ENCODE measurements at places on chromosomes 3 and 15.

- no peak for DNase-seq
Measured at GRCh38 chr3:193970773-193971206, 165.2 kb upstream of the HES1 start.

DNA sequence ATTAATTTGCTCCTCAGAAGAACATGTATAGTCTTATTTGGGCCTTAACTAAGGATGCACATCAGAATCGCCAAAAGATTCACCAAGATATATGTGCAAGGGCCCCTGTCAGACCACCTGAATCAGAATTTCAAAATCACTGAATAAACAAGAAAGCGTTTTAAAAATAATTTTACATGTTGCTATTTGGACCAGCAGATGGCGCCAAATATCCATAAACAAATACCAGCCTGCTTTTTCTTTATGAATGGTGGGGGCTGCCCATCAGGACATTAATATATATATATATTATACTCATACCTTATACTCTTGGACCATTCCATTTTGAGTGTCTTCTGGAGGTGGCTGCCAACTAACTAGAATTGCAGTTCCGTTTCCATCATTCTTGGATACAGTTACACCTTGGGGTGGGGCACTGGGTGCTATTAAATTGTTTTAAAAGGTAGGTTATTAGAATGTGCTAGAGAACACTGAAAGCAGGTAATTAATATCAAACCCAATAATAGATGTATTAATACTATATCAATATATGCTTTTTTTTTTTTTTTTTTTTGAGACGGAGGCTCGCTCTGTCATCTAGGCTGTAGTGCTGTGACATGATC is 1108.3 kb downstream of the ROBO1 start:
- DNase-seq = no peak

DNA sequence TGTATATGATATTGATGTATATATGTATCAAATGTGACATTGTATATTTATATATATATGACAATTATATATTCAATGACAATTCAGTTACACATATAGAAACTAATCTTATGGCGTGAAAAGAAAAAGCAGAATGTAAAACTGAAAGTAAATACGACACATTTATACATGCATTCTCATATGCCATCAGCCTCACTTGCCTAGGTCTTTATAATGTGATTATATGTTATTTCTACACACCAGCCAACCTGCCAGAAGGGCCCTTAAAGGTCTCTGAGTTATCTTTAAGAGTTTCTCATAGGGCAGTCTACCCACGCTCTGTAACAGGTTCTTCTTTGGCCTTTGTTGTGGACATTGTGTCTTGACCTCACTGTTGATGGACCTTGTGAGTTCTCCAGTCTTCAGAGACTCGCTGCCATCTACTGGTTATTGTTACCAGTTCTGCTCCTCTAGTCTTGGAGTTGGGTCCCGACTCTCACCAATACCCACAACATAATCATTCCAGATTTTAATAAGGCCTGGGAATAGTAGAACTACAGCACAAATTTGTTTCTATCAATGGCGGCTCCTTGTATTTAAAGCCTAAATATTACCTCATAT is 371.5 kb upstream of the GOLIM4 start:
- DNase-seq = no peak

DNA sequence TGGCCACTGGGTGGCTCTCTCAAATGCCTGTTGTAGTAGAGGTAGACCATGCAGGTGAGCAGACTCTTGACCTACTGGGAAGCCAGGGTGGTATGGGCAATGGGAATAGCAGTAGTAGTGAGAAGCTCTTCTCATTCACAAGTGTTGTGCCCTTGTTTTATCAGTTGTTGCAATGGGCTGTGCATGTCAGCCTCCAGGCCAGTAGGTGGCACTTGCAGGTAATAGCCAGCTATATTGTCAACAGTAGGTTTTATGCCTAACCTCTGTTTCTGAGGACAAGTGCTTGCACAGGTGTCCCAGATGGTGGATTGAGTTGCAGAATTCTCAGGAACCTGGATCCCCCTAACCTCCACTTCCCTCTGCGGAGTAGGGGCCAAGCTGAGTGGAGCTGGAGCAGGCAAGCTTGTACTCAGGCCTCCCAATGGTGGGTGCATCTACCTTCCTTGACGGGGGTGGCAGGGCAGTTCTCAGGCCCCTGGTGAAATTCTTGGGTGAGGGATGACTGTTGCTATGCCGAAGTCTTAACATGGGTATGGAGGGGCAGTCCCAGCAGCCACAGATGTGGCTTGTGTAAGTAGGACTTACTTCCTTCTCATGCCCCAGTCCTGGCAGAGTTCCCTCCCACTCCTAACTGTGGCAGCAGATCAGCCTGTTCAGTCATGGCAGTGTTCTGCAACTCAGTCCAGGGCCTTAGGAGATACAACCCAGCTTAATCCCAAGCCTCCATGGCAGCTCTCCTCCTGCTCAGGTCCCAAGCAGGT is 104.3 kb downstream of the NEO1 start:
- DNase-seq = no peak

GRCh38 chr3:56055546-56055945 is 412.7 kb downstream of the ERC2 start:
- no peak for DNase-seq

DNA sequence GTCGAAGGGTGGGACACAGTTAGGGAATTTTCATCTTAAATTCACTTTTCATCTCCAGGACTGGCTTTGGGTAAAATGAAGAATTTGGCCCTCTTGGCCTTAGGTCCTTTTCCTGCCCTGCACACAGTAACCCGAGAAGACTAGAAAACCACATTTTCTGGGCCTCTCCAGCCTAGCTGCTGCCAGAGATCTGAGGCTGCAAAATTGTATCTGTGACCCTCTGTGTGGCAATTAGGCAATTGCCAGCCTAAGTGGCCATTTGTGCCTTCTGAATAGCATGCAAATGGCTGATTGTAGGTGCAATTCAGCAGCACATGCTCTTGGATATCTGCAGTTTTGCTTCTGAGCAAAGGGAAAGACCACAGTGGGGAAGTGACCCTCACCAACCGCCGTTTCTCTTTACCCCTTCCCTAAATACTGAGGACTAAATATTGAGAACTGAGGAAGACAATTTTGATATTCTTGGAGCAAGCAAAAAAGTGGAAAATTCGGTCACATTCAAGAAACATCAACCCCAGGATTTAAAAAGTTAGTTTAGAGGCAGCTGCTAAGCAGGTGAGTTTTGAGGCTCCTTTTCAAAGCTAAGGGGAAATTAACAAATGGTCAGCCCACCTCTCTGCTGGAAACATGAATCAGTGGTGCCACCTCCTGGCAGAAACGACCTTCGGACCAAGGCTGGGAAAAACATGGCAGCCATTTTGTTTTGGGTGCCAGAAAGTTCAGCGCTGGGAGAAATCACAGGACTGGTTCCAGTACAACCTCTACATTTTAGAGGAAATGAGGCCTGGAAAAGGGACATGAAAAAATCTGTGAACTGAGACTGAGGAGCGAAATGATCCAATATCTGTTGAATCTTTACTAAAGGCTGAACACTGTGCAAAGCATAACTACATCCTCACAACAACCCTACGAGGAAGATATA is 56.6 kb upstream of the PRTG start:
- no peak for DNase-seq

DNA sequence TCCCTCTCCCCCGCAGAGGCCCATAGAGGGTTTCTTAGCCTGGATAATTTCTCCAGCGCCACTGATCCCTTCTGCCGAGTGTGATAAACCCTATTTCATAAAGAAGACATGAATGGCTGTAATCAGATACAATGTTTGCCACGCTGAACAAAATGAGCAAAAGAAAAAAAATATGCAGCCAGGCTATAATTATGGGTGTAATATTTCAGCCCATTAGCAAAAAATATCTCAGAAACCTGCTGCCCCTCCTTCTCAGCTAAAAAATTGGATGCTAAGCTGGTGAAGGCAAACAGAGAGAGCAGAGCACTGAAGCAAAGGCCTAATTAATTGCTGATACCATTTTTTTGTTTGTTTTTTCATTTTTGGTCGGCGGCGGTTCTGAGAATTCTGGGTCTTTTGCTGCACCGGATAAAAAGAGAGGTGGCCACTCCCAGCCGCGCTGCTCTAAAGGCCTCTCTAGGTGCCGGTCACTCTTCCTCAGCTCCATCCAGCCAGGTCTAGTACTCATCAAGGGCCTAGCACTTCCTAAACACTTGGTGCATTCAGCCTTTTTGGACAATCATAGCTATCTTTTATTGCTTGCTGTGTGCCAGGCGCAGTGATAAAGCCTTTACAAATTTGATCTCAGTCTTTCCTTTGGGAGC is 128.7 kb upstream of the TLE3 start:
- no peak for DNase-seq

DNA sequence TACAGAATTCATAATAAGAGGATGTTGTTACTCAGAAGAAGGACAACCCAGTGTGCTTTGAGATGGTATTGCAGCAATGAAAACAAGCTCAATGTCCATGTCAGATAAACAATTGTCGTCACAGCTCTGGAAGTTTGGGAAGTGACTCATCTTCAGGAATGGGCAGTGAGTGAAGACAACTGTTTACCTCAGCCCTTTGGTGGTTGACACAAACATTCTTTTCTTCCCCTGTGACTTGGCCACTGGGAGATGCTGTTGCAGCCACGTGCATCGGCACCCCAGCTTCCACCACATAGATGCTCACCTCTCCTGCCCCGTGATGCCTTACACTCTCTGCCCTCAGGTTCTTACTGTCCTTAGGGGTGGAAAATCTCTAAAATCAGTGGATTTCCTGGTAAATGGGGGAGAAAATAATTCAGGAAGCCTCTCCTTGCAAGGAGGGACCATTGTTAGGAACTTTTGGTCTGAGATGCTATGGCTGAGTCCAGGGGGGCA is 114.1 kb upstream of the GALNT15 start:
- DNase-seq = no peak

DNA sequence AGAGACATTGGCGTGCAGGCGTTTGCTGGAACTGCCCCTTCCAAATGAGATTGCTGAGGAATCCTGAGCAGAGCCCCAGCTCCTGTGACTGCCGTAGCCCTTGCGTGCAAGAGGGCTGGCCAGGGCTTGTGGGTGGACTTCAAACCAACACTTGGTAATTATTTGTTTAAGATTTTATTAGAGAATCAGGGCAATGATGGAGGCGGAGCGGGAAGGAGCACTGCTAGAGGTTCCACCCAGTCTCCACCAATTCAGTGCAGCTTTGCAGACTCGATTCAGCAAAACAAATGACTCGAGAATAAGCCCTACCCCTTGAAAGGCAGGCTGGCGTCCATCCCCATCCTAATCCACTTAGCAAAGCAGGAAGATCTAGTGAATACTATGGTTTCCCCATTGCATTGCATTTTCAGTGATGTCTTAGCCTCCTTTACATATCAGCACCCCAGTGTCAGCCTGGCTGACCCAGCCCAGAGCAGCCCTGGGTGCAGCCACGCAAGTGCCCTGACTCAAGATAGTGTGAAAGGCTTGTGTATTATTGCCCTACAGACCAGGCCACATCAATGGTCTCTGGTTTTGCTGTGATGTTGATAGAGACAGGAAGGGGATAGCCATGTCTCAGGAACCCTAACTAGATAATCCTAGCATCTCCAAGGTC is 26.0 kb downstream of the GLDN start:
- no peak for DNase-seq

DNA sequence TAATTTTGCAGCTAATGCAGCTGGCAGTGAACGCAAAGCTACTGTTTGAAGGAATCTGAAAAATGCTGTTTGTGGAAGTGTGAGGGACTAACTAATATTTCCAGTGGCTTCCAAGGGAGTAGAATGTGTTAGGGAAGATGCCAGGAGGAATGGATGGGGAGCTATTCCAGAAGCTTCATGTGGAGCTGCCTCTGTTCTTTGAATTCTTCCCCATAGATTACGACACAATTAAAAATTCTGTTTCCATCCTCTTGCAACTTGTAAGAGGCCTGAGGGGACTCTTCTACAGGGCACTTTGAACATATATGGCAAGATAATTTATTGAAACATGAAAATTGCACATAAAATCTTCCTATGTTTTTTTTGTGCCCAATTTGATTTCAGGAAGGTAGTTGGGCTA is 74.3 kb upstream of the CTXND1 start:
- no peak for DNase-seq

DNA sequence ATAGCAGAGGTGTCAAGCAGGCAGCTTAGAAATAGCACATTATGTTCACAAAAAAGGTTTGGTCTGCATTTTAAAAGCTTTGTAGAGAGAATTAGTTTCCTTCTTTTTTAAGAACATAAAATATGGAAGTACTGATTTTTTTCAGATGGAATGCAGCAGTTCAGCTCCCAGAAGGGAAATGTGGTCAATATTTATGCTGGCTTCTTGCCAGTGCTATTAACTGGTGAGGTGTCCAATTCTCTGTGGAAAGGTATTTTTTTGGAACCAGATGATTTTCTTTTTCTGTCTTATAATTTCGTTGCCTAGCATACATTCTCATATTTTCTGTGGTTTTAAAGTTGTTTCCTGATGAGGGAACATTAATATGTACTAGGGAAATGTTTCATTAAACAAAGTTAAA is 211.4 kb upstream of the ZNF385D start:
- no peak for DNase-seq

DNA sequence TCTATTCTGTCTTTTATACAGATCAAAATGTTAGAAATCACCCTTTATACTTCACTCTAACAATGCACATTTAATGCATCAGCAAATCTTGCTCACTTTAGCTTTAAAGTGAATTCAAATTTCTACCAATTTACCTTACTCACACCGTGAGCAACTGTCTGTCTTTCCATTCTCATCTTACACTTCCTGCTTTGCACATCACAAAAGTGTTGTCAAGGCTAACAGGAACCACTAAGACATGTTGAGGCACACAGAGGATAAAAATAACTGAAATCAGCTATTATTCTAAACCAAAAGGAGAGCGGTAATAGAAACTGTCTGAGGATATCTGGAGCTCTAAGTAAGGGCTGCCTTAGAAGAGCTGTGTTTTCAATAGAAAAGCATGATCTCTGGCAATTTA is 519.9 kb downstream of the ZBBX start:
- no peak for DNase-seq

- DNase-seq = no peak
Measured at GRCh38 chr3:106048946-106049481, 180.2 kb upstream of the CBLB start.

- no peak for DNase-seq
Measured at GRCh38 chr15:80967451-80967850, 22.2 kb downstream of the MESD start.

DNA sequence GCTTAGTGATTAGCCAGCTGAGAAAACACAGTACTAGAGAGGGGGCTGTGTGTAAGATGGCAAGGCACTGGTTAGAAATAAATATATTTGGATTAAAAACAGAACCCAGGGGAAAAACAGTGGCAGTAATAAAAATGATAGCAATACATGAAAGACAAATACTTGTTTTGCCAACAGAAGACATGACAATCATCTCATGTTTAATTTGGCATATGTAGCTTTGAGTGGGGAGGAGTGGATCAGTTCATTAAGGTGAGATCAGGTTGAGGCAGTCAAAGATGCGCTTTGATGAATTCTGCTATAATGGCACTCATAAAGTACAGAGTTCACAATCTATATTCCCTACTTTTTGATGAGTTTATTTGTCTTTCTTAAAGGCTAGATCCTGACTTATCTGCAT is 3.4 kb upstream of the HGD start:
- no peak for DNase-seq

- no peak for DNase-seq
Measured at GRCh38 chr3:29156086-29156715, 124.7 kb upstream of the RBMS3 start.

Data from aorta (tissue), 5 donors.